GM04504 (cell line): ENCODE measurements at places on chromosomes 3 and 15.
A peak's percentile ranks its signal among the peaks of the same experiment; 100 is the strongest.

GRCh38 chr3:44954304-44954703 lies 21.7 kb downstream of the ZDHHC3 start:
- no peak for DNase-seq

DNA sequence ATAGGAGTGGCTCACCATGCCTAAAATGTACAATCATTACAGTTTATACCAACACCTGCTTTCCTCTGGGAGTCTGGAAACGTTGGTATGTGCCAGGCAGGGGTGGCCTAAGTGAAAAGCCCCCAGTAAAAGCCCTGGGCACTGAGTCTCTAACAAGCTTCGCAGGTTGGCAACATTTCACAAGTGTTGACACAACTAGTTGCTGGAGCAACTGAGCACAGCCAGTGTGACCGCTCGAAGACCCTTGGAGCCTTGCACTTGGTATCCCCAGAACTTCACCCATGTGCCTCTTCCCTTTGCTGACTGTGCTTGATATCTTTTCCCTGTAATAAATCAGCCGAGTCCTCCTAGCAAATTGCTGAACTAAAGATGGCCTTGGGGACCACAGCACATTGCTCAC lies 2.7 kb downstream of the RIOX2 start:
- no peak for DNase-seq

GRCh38 chr15:92662762-92663161 lies 7.2 kb upstream of the FAM174B start:
- DNase-seq, result no peak

GRCh38 chr15:89794627-89795241 lies 18.6 kb downstream of the MESP2 start:
- DNase-seq, result no peak

GRCh38 chr3:132256989-132257388 lies 60.2 kb upstream of the ACP3 start:
- no peak for DNase-seq

DNA sequence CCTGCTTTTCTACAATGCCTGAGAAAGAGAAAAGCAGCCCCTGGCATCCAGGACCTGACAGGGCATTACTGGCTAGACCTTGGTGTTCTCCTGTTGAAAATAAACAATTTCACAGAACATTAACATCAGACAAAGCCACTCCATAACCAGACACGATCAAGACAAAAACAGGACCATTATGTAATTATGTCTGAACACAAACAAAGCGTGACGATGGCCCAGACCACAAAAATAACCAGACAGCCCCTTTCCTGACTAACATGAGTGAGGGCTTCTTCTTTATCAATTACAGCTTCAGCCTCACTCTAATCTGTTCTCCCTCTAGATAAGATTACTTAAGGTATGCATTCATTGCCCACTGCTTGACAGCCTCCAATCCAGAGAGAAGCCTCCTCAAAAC lies 172.7 kb upstream of the LMCD1 start:
- DNase-seq, result no peak

- DNase-seq, result no peak
Measured at GRCh38 chr3:123623346-123623880, 38.6 kb upstream of the HACD2 start.

DNA sequence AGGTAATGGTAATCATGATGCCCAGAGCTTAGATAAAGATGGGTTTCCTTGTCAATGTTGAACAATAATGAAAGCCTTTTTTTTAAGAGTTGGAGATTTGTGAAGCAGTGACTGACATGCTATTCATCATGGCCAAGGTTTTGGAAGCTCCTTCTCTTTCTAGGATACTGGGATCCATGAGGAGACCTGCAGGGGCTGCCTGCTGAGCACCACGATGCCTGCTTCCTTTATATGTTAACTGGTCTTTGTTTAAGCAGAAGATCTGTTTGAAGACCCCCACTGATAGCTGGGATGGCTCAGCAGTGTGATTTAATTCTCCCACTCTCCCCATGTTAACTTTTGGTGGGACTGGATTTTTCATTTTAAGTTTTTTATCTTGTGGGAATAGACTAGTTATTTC lies 15.8 kb downstream of the RBP1 start:
- no peak for DNase-seq

DNA sequence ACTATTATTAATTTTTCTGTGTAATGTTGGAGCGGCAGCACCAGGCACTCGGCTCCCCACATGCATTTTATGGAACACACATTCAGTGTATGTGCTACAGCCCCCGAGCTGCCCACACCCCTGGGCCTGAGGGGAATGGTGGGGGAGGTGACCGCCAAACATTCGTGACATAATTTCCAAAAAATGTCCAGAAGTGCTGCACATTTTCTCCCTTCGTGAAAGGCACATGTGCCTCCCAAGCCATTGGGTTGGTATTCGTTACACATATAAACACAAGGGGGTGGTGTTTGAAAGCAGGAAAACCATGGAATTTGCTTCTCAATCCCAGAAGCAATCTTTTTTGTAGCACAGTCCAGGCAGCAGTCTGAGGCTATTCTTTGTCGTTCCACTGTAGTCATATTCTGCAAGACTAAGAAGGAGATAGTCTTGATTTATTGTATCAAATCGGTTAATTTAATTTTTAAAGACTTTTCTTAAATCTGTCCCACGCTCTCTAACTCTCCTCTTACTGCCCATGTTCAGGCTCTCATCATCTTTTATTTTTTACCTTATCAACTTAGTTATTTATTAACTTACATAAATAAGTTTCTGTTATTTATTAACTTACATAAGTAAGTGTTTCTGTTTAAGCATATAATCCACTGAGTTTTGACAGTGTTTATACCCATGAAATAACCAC lies 39.2 kb upstream of the POLR2M start:
- DNase-seq, result peak; percentile 42

GRCh38 chr3:22117751-22118346 lies 366.8 kb upstream of the ZNF385D start:
- peak; percentile 14 for DNase-seq

GRCh38 chr3:103218793-103219192 lies 784.0 kb downstream of the ZPLD1 start:
- DNase-seq, result no peak
